ENCODE measurements at places on chromosomes 1 and 21. TPM values are rescaled to one million over a fixed set of nuclear protein-coding genes. Genes with fewer than 3 reads are reported as not detected.
A peak's percentile ranks its signal among the peaks of the same experiment; 100 is the strongest.

- DNase-seq = no peak
These were observed 48.8 kb upstream of the HMGB4 start for GRCh38 chr1:33815061-33815460.

DNA sequence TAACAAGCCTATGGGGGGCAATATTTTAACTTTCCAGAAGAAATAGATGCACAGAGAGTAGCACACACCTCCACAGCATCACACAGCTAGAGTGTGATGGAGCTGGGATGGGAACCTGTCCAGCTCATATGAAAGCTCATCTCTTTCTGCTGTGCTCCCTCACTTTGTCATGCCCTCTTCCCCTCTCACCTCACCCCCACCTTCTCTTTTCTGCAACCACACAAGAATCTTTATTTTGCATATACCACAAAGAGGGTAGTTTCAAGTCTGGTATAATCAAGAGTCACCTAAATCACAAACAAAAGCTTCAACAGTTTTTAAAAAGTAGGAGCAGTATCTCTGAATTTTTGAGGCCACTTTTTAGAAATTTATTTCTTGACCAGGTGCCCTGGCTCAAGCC lies 22.6 kb downstream of the FOXD2 start:
- no peak for DNase-seq

DNA sequence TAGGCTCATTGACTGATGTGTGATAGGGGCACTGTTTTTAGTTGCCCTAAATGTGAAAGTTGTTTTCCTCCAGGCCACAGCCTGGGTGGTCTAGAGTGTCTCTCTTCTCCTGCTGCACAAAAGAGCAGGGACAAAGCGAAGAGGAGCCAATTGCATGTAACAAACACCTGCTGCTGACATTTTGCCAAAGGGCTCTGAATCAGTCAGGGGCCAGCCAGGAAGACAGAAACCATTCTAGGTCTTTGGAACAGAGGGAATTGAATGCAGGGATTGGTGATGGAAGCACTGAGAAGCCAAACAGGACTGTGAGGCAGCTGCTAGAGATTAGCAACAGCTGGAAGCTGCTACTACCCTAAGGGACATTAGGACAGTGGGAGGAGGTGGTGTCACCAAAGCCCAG lies 185.3 kb upstream of the POU3F1 start:
- DNase-seq = no peak

- DNase-seq = peak; percentile 20
These were observed 29.2 kb downstream of the POFUT2 start for GRCh38 chr21:45258466-45258865.

DNA sequence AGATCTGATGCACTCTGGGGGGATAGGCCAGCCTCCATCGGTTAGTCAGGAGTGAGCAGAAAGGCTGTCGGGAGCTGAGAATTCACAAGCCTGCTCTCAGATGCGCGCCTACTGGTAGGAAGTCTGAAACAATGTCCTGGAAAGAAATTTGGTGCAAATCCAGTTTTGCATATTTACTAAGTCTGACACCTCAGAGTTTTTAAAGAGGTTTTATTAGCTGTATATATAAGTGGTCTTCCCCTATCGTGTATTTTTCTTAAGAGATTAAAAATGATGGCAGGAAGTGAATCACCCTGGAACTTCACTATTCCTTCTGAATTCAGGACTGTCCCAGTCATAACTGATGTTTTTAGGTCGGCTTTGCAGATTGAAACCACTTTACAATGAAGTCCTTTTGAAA lies 99.8 kb upstream of the C1orf105 start:
- no peak for DNase-seq

DNA sequence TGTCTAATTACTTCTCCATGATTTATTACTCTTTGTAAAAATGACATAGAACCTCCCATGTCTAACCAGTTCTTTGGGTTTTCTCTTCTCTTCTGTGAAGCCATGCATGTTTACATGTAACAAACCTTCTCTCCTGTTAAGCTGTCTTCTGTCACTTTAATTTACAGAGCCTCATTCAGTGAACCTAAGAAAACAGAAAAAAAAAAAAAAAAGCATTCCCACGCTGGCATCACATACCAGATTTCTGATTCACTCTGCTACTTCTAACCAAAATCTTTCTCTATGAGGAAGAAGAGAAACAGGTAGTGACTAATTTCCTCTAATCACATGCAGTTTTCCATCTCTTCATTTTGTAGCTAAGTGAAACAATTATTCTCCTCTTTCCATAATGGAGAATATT lies 141.4 kb upstream of the CXADR start:
- no peak for DNase-seq

- DNase-seq = no peak
These were observed 203.2 kb downstream of the SETD4 start for GRCh38 chr21:35857095-35857494.

DNA sequence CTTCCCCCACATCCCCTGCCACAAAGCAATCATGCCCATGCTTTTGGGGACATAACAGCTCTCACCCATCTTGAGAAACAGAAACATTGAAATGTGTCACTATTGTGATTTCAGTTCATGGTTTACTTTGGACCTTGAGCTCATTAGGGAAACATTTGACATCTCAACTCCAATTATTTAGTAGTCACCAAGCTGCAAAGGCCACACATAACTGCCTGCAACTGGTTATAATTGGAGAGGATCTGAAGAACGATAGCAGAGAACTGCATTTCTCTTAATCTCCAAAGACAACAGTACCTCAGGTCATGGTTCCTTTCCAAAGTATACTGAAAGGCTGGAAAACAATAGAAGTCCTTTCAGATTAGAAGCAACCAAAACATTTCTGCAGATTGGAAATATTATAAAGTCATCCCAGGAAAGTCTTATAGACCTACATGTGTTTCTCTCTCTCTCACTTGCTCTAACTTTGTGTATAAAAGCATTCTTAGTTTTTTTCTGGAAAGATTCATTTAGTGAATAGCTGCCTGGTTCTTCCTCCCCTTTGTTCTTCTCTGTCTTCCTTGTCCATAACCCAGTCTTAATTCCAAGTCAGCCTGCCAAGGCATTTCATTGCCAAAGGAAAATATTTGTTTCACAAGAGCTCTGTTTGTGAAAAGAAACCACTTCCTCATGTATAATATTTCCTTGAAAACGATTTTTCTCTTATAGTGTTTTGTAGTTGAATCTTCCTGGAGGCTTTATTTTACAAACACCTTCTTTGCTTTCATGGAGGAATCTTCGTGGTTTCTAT lies 426.8 kb downstream of the ADGRL2 start:
- no peak for DNase-seq

DNA sequence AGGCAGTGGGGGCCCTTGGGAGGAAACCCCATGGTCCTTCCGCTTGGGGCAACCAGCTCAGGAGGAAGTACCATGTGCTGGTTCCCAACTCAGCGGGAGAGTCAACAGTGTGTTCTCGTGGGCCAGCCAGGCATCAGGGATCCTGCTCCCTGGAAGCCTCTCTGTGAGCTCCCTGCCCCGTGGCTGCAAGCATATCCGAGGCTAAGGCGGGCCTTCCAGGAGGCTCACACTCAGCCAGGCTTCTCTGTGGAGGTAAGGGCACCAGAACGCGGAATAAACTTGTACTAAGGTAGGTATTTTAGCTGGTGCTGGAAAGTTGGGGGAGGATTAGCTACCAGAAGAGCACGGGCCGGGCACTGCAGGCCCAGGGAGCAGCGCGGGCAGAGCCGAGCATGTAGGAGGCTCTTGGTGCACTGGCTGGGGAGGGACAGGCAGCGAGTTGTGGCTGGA lies 74.7 kb upstream of the POU3F1 start:
- no peak for DNase-seq

- no peak for DNase-seq
These were observed 1.2 kb downstream of the HMGCS2 start for GRCh38 chr1:119767486-119767885.

GRCh38 chr21:30758306-30758705 lies 3.1 kb upstream of the KRTAP21-1 start:
- DNase-seq = no peak

SAMD11 gene
- polyA plus RNA-seq = 2.1 TPM

GPR37L1 gene
- not detected for polyA plus RNA-seq

AADACL4 gene
- 0.32 TPM for polyA plus RNA-seq

CD52 gene
- polyA plus RNA-seq = not detected

PTPRC gene
- 0.11 TPM for polyA plus RNA-seq
